Activated T-helper 1 cell treated with anti-CD3 and anti-CD28 coated beads, Interleukin-2, amount 50 U/mL, for 16 hours (primary cell): ENCODE measurements at places on chromosomes 12 and 14.

GRCh38 chr12:40431169-40431568 lies 206.4 kb downstream of the LRRK2 start:
- DNase-seq: no peak

DNA sequence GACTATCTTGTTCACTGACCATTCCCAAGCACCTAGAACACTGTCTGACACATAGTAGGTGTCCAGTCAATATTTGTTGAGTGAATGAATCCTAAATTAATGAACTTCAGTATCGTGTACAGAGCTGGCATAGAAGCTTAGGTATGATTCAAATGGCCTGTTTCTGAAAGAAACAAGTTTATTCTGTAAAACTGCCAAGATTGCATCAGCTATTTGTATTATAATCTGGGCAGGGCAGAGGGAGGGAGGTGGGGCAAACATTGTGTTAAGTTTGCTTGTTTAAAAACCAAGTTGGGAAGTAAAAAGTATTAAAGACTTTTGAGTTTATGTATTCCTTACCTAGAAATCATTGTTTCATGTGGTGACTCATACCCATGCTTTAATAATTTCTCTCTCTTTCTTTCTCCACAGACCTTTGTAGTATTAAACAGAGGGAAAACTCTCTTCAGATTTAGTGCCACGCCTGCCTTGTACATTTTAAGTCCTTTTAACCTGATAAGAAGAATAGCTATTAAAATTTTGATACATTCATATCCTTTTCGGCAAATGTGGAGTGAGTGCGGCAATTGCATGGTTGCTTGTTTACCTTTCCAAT lies 92.8 kb downstream of the SCN8A start:
- no peak for DNase-seq

DNA sequence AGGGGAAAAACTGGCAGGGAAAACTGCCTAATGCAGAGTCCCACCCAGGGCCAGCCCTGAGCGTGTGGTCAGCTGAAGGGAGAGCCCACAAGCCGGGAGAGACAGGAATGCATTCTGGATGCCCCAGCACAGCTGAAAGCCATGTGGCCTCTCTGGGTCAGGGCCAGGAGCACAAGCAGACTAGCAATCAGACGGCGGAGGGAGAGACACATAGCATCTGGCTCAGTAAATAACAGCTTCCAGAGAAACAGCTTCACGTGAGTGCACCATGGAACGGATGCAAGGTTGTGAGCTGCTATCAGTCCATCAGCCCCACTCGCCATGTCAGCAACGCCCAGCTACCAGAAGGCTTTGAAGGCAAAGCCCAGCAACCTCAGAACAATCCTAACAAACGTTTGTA lies 28.2 kb upstream of the TMEM106C start:
- no peak for DNase-seq

DNA sequence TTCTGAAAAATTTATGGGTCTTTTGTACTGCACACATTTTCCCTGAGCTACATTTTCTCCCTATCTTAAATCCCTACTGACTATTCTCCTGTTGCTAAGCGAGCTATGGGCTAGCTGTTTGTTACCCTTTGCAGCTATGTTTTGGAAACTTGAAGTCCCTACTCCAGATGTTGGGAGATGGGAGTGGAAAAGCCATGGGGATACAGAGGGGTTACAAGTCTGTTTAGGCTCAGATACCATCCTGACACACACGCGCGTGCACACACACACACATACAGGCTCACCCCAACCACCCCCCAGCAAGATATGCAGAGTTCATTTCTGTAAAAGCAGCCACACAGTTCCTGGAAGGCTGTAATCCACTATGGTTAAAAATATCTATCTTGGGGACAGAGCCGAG lies 15.8 kb downstream of the ATP5MC2 start:
- no peak for DNase-seq

DNA sequence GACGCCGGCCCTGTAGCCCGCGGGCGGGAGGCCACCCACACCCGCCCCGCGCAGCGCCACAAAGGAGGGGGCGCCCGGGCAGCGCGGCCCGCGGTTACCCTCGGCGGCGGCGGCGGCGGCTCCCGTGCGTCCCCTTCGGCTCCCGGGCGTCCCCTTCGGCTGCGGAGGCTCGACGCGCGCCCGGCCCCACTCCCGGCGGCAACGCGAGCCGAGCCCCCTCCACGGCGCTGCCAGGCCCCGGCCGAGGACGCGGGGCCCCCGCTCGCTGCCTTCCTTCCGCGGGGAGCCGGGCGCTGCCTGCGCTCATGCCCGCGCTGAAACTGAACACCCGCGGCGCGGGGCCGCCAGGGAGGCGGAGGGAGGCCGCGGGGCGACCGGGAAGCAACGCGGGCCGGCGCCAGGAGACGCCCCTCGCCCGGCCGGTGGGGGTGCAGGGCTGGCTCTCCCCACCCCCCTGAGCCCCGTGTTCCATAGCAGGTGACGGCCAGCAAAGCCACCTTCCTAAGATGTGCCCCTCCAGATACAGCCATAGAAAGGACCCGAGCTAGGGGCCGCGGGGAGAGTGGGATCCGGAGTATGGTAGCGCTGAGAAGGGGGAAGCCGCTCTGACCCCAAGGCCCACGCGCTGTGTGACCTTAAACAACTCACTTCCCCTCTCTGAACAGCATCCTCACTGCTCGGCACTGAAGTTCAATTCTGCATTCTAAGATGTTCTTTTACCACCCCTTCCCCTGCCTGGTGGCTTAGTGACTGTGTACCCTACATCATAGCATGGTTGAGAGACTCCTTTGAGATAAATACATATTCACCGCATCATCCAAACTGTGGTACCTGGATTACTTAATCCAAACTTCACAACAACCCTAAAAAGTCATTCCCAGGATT lies 42.8 kb downstream of the KDM2B start:
- DNase-seq: no peak
